Bronchial epithelial cell (primary cell): ENCODE measurements at places on chromosomes 5 and 9.

DNA sequence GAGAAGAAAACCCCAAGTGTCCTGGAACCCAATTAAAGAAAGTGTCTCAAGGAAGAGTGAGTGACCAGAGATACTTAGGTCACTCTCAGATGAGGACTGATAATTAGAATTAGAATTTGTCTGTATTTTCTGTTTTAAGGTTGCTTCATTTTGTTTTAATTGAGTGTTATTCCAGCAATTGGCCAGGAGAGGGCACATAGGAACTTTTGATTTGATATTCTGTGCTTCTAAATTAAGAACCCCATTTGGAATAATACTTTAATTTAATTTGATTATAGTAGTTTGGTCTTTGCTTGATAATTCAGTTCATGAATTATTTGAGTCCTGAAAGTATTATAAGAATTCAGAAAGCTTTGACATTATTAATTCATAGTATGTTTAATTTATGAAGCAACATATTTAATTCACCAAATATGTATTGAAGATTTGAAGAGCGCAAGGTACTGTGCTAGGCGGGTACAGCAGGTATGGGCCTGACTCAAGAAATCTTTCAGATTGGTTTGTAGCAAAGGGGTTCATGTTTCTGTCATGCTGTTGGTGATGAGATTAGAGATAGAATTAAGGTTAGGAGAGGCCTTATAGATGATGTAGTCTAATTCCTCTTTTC, 4.9 kb downstream of the MRPL22 start:
- peak; percentile 35 for DNase-seq

DNA sequence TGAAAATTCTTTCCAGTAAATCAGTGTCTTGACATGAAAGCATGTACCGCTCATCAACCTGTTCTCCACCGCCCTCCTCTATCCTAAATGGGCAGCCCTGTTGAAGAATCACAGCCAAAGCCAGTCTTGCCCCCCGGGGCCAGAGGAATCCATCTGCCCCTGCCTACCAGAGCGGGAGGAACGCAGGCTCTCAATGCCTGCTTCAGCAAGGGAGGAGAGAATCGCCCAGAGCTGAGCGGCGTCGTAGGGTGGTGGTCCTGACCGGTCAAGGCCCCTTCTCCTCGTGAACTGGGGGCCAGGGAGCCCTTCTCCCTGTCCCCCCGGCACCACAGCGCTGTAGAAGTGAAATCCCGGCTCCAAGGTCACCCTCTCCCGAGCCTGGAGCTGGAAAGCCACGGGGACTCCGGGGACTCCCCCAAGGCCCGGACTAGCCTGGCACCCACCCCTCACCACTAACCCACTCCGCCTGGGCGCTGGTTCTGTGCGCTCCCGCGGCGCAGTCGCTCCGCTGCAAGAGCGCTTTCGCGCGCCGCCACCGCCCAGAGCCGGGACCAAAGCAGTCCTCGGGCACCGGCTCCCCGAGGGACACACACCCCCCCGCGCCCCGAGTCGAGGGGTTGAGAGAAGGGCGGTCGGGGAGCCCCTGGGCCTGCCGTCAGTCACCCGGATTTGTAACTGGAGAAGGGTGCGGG, 718 bp upstream of the TMEM215 start:
- DNase-seq, result no peak

GRCh38 chr9:28651050-28651722, 1077.9 kb upstream of the C9orf72 start:
- DNase-seq, result no peak

DNA sequence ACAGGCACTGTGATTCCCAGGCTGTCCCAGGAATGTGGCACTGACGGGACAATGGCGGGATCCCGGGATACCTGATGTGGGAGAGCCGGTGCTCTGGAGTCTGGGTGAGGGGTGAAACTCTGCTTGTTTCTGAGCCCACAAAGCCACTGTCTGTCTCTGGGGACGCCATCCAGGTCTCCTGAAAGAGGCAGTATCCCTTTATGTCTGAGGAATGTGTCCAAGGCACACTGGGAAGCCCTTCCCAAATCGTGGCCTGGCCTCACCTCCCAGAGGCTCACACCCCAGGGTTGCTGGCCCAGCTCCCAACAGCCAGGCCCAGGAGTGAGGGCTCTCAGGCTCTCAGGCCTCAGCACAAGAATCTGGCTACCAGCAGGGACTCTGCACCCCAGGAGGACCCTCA, 27.1 kb downstream of the ORM2 start:
- DNase-seq, result no peak

DNA sequence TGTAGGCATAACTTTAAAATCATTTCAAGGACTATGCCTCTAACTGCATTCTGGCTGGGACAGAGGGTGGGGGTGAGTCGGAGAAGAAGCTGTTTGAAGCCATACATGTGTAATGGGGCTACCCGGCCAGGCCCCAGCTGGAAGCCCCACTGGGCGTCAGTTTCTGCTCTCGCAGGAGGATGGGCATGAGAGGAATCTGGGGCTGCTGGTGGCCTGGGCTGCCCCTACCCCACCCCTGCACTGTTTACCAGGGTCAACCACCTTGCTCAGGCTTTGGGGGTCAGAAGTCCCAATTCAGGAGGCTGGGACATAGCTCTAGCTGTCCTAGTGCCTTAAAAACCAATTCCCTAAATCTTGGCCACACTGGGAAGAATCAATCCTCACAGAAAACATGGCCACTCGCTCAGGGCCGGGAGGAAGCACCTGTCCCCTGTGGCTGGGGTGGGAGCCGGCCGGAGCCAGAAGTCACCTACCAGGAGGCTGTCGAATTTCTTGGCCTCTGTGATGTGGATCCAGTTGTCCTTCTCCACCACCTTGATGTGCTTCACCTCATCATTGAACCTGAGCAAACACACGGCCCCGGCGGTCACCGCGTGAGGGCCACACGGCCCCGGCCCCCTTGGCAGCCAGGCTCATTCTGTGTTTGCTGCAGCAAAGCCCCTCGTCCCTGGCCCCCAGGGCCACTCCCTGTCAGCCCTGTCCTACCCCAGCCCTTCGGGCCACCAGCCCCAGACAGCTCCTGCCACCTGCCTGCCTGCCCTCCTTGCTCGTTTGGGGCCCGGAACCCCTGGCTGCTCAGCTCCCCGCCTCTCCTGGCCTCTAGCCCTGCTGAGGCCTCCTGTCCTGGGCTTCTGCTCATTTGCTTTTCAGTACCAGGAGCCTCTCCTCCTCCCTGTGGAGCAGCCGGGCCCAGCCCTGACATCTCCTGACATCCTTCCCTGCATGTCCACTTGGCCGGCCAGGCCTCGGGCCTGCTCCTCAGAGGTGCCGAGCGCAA, 33.6 kb upstream of the SARDH start:
- DNase-seq, result no peak

GRCh38 chr5:15646371-15646770, 146.4 kb downstream of the FBXL7 start:
- no peak for DNase-seq

DNA sequence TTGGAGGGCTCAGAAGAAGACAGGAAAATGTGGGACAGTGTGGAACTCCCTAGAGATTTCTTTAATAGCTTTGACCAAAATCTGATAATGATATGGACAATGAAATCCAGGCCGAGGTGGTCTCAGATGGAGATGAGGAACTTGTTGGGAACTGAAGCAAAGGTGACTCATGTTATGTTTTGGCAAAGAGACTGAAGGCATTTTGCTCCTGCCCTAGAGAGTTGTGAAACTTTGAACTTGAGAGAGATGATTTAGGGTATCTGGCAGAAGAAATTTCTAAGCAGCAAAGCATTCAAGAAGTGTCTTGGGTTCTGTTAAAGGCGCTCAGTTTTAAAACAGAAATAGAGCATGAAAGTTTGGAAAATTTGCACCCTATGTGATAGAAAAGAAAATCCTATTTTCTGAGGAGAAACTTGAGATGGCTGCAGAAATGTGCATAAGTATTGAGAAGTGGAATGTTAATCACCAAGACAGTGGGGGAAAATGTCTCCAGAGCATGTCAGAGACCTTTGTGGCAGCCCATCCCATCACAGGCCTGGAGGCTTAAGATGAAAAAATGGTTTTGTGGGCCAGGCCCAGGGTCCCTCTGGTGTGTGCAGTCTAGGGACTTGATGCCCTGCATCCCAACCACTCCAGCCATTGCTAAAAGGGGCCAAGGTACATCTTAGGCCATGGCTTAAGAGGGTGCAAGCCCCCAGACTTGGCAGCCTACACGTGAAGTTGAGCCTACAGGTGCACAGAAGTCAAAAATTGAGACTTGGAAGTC, 463.7 kb upstream of the TLE4 start:
- no peak for DNase-seq
